Common myeloid progenitor, CD34-positive (primary cell): ENCODE measurements at places on chromosomes 3 and 15.

- DNase-seq, result peak; percentile 35
Observed at GRCh38 chr3:123660900-123661299, 76.0 kb upstream of the HACD2 start.

GRCh38 chr3:181210275-181210674, 220.7 kb upstream of the DNAJC19 start:
- DNase-seq, result peak; percentile 12

DNA sequence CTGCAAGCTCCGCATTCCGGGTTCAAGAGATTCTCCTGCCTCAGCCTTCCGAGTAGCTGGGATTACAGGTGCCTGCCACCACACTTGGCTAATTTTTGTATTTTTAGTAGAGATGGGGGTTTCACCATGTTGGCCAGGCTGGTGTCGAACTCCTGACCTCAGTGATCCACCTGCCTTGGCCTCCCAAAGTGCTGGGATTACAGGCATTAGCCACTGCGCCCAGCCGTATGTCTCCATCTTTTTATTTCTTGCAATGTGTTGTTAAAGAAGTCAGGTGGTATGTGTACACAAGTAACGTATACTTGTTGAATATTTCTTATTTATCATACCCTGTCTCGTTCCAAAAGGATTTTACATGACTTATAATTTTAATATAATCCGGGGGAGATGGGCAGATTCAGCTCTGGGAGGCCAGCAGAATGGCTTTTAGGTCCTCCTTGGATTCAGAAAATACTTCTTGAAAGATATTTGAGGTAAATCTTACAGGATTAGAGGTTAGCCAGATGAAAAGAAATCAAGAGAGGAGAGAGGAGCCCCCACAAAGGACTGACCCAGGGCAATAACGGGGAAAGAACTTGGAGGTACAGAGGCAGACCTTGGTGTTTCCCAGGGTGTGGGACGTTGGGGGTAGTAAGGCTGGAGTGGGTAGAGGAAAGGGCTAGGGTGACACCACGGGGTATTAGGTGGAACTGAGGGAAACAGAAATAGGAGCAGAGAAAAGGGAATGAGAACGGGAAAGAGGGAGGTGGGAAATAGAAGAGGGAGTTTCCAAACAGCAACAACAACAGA, 27.2 kb upstream of the MUC20 start:
- DNase-seq, result no peak

DNA sequence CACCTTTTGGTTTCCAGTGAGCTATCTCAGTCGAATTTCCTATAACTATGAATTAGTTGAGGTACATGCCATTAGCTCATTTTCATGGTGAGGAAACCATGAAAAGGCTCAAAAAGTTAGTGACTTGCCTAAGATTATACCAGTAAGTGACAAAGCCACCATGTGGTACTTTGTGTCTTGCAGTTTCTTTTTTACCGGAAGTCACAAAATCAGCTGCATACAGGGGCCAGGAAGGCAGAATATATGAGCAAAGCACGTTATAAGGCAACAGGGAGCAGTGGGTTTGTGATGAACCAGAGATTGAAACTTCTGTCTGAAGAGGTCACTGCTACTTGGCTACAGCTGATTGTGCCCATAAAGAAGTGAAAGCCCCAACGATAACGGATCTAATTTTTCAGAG, 50.3 kb downstream of the CMTM8 start:
- DNase-seq, result peak; percentile 62

GRCh38 chr3:156226676-156227420, 106.5 kb downstream of the KCNAB1 start:
- DNase-seq, result no peak

- DNase-seq, result no peak
Observed at GRCh38 chr15:65204236-65204930, 6.9 kb downstream of the CILP start.

DNA sequence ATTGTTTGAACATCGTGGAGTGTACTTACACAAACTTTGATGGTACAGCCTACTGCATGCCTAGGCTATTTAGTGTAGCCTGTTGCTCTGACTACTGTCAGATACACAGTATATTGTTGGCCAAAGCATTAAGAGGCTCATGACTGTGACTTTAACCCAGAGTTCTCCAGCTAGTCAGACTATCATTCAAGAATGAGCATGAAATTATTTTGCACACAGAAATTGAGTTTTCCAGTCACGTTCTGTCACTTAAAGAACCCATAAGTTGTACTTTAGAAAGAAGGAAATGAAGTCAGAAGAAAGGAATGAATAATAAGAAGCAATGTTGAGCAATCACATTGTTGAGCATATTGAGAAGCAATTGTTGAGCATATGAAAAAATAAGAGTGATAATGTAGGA, 37.6 kb upstream of the SLC22A13 start:
- no peak for DNase-seq

DNA sequence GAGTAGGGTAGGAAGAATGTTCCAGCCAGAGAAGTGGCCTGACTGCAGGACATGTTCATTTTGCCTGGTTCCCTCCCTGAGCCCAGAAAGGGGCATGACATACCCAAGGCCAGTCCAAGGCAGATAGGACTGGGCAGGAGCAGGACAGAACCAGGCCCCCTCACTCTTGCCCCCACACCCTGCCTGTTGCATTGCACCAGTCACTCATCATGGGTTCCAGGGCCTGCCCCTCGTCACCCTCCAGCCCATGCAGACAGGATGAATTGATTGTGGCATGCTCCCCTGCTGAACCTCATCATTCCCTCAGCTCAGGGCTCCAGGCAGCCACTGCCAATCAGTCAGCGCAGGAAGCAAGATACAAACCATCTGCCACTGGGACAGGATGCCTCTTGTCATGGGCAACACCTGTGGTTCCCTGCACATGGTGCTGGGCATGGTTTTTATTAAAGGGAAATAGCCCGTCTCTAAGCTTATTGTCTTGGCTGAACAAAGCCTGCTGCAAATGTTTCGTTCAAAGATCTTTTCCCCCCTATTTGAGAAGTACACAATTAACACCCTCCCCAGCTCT, 48.9 kb downstream of the RASGRF1 start:
- no peak for DNase-seq

DNA sequence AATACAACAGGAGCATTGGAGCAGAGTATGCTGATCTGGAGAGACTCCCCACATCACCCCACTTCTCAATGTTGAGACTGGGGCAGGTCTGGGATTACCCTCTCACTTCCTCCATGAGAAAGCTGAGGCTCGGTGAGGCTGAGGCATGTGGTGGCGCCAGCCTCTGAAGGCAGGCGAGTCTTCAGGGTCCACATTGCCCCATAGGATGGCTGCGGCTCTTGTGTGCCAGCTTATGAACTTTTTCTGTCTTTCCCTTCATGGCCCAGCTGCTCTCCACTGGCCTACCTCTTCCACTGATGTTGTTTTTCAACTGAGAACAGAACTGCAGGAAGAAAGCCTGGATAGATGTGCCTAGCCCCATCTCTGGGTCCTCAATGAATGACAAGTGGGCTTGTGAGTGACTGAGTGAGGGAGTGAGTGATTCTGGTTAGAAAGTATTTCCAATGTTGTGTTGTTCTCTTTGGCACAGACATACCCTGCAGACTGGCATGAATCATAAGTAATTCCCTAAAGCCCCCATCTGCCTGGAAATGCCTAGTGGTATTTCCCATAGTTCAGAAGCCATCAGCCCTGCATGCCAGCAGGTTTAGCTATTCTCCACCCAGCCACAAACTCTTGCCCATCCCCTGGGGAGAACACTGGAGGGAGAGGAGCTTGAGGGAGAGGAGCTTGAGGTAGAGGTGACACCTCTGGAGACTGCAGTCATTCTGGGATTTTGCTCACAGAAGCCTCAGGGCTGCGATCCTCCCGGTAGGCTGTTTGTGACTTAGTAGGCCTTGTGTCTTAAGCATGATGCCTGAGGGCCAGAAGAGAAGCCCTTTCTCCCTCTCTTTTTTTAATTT, 56.9 kb downstream of the AMOTL2 start:
- DNase-seq, result no peak

DNA sequence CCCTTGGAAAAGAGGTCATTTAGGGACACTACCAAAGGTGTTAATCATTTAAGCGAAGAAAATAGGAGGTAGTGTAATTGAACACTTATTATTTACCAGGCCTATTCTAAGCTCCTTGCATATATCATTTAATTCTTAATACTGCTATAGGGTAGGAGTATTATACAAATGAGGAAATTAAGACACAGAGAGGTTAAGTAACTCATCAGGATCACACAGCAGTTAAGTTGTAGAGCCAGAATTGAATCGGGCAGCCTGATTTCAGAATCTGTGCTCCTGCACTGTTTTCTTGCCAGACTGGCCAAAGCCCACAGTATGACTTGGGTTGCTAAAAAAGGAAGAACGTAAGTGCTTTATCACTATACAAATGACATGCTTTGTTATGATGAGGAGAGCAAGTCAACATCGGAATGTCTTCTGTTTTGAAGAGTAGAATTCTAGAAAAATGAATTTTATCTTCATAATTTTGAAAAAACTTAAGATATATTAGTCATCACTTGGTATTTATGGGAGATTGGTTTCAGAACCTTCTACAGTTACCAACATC, 31.4 kb downstream of the HPS3 start:
- no peak for DNase-seq

- no peak for DNase-seq
Observed at GRCh38 chr3:33919312-33920120, 121.1 kb downstream of the PDCD6IP start.

DNA sequence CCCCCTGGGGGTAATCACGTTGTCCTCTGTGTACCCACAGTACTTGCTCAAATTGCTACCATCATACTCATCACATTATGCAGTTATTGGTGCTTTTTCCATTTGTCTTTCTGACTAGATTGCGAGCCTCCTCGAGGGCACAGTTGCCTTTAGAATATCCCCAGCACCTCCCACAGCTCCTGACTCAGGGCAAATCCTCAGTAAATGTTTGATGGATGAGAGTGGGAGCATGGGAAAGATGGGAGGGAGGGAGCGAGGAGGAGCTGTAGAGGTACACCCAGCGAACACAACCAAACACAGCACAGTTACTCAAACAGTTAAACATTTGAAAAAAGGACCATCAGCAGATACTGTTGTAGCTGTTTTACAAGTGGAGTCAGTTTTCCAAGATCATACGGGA, 27.9 kb downstream of the SIDT1 start:
- no peak for DNase-seq

DNA sequence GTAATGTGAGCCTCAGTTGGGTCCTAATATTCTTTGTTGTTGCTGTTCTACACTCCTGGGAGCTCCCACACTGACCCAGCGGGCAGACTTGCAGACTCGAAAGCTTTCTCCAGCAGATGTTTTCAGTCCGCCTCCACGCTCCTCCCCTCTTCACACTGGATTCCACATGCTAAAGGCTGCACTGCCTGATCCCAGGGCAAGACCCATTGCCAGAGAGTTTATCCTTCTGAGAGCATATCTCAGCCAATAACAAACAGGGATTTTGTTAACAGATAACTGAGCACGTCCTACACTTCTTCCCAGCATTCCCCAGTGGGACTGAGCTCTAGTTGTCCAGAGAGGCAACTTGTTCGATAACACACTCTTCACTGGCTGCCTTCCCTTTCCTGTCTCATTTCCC, 8.0 kb upstream of the COL6A6 start:
- DNase-seq, result no peak

GRCh38 chr3:157220211-157220610, 60.3 kb upstream of the CCNL1 start:
- DNase-seq, result no peak
